ENCODE measurements at places on chromosomes 5 and 9.

GRCh38 chr9:12656803-12657202 lies 36.4 kb upstream of the TYRP1 start:
- DNase-seq = no peak

GRCh38 chr9:79682076-79682736 lies 110.4 kb downstream of the TLE4 start:
- peak; percentile 17 for DNase-seq

DNA sequence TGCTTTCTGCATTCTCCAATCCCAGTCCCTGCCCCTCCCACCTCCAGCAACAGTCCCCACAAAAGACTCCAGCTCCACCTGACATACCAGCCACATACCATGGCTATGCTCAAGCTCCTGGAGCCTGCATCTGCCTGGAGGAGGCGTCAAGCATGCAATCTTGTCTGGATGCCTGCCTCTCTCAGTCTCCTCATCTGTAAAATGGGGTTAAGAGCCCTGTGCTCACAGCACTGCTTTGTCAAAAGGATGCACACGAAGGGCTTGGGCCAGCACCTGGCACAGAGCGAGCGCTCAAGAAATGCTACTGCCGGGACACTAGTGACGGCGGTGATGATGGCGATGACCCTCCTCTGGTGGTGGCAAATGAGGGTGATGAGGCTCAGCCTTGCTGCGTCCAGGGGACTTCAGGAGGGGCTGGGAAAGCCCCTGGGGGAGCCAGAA lies 202.9 kb upstream of the IER5L start:
- no peak for DNase-seq

DNA sequence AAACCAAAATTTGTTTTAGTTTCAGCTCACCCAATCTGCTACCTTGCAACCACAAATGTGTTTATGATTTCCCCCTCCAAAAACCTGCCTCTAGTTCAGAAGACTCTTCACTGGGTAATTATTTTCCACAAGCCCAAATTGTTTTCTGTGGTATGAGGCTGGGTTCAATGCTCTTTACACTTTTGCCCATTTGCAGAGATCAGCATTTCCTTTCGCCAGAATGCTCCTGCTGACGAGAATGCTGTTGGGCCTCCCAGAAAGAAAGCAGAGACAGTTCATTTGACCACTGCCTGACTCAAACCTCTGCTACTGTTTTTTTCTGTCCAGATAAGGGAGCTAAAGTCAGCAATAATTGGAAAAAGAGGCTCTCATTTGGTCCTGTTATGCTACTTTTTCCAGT lies 427.3 kb downstream of the PDE4D start:
- DNase-seq = no peak

GRCh38 chr9:121013911-121014310 lies 36.2 kb downstream of the C5 start:
- DNase-seq = no peak

GRCh38 chr9:6671416-6671815 lies 25.9 kb upstream of the GLDC start:
- no peak for DNase-seq

DNA sequence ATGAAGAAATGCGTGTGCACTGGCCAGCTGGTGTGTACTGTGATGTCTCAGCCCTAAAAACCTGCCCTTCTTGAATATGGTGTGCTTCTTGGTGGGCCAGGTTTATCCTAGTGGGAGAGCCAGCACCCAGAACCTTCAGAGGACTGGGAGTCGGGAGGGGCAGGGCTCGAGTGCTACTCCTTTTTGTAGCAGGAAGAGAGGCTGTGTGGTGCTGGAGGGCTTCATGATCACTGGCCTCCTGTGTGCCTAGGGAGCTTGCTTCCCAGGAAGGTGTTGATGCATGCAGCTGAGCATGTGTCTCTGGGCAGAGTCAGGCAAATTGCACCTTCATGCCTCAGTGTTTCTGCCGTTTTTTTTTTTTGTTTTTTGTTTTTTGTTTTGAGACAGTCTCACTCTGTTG lies 20.0 kb downstream of the PHF2 start:
- DNase-seq = no peak

DNA sequence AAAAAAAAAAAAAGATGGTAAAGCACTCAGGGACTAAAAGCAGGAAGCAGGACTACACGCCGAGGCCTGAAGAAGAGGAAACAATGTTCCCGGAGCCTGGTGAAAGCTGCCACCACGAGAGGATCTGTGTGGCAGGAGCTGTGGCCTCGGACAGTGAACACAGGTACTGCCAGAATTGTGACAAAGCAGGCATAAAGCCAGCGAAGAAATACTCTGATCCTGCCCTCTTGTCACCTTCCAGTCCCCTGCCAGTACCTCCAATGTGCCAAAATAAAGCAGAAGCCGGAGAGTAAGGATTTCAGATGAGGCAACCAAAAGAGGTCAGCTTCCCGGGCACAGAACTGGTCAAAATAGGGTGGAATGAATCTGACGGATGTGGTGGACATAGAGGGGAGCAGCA lies 211.5 kb upstream of the TARS1 start:
- no peak for DNase-seq

DNA sequence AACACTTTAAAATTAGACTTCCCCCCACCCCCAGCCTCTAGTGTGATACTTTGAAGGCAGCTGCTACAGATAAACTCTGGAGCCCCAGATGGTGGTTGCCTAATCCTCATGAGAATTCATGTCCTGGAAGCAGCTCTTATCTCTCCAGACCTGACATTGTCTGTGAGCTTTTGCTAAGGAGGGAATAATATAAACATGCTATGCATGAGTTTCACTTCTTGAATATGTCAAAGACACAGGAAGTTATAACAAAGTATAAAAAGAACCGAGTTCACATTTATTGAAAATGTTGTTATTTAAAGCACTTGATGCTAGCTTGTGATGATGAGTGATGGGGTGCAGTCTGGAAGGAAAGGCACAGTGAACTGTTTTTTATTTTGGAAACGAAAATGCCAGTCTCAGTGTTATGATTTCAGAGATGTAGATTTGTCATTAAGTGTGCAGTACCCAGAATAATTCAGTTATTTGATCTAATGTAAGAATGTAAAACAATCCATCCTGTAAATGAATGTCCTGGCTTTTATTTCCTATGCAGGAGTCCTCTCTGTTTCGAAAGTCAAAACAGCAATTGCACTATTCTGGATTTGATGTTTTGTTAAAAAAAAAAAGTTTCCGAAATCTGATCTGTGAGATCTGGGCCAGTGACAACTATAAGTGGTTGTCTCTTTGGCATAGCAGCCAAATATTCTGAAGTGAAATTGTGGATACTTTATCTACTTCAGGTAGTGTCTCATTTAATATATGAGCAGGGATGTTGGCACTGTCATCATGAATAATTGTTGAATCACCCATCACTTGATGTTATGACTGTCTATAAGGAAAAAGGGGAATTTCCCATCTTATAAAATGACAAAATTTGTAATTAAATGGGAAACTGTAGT lies 77.0 kb downstream of the ZCCHC7 start:
- peak; percentile 18 for DNase-seq

GRCh38 chr5:82494942-82495341 lies 216.8 kb upstream of the RPS23 start:
- no peak for DNase-seq

DNA sequence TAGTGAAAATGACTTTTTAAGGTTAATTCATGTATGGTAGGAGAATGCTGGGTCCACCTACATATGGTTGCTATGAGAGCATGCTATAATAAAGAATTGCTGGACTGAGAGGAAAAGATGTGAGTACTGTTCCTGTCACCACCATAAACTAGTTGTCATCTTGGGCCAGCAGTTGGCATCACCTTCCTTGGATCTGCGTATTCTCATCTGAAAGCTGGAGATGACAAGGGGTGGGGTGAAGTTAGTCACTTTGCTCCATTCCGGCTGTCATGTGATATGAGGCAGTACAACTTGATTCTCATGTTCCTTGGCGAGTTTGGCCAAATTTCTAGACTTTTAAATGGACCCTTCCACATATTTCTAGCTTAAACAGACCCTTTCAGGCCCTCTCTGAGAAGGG lies 33.3 kb downstream of the PIP5K1B start:
- no peak for DNase-seq

DNA sequence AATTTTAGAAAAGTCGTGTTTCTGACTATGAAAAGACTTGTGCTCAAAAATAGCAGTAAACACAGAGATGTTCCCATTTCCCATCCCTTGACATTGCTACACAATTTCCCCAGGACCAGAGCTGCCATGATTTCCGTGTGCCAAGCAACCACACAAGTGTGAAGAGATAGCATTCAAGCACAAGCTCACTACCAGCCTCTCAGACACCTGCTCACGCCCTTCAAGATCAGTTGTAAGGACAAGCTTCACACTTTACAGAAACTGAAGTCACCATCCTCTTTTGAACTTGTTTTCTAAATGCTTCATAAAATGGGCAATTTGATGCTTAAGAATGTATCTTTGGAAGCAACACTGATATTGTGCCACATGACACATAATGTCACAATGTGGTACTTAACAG lies 333.1 kb downstream of the CAAP1 start:
- no peak for DNase-seq

DNA sequence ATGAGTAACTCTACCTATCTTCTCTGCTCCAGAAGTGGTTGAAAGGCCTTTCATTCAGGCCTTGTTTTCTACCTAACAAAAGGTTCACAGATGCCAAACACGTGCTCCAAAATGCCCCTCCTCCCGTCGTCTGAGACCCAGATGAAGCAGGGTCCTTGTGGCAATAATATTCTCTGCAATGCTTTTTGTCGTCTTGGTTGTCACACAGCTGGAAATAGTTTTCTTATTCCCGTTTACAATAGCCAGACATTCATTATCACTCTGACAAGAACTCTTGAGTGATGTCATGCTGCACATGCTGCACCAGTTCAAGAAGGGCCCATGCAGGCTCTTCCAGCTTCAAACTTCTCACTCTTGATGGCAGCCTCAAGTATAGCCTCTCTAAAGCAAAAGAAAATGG lies 7.8 kb downstream of the LPAR1 start:
- DNase-seq = no peak

DNA sequence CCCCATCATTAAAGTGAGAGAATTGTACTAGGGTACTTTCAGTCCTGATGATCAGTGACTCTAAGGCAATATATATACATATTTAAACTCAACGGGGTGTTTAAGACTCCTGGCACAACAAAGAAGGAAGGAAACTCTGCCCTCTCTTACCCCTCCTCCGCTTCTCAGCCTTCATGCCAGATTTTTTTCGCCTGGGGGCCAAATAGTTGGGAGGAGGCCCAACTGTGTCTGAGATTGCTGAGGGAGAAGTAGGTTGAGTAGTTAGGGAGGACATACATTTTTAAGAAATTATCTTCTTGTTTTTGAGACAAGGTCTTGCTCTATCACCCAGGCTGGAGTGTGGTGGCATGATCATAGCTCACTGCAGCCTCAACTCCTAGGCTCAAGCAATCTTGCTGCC lies 127.7 kb upstream of the SHB start:
- no peak for DNase-seq
